ENCODE measurements at places on chromosomes 12 and 14. TPM values are rescaled to one million over a fixed set of nuclear protein-coding genes. Genes with fewer than 3 reads are reported as not detected.

Gene PRKD1
- polyA plus RNA-seq: 3.7 TPM

Gene PELI2
- polyA plus RNA-seq: 4.9 TPM

Gene HOXC10
- 0.22 TPM for polyA plus RNA-seq

Gene LACRT
- polyA plus RNA-seq: not detected

Gene ASIC1
- polyA plus RNA-seq: 0.38 TPM

Gene RNU4-1
- polyA plus RNA-seq: not detected

Gene RBP5
- 1.9 TPM for polyA plus RNA-seq

Gene INHBC
- polyA plus RNA-seq: not detected

Gene TPPP2
- not detected for polyA plus RNA-seq

Gene PMCH
- polyA plus RNA-seq: not detected

Gene P2RX7
- polyA plus RNA-seq: 0.61 TPM

Gene RIMBP2
- polyA plus RNA-seq: 1.7 TPM

Gene GNG2
- 3.9 TPM for polyA plus RNA-seq

Gene CLEC2B
- polyA plus RNA-seq: 1.5 TPM
